ENCODE measurements at places on chromosomes 7 and 10.

DNA sequence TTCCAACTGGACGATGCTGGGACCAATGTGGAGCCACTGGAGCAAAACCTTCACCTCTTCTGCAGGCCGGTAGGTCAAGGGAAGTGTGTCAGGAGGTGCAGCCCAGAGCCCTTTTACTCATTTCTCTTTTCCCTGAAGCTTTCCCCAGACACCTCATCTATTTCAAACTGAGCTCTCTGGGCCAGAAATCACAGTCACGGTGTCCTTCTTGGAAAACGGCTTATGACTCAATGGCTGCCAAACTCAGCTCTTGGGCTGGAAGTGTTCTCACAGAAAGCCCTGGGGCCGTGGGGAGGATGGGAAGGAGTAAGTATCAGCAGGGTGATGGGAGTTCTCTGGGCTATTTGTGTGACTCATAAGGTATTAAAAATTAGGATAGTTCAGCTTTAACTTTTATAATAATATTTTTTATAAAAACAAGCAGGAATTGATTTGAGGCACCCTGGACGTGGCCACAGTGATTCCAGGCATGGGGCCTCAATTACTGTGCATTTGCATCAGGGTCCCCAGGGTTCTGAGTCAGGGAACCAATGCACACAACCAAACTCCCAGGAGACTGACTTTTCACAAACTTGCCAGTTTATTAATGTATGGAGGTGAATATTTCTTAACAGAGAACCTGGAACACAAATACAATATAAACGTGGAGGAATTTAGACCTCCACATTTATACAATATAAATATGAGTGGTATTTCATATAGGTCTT is 187.4 kb upstream of the TMEM72 start:
- DNase-seq = no peak

DNA sequence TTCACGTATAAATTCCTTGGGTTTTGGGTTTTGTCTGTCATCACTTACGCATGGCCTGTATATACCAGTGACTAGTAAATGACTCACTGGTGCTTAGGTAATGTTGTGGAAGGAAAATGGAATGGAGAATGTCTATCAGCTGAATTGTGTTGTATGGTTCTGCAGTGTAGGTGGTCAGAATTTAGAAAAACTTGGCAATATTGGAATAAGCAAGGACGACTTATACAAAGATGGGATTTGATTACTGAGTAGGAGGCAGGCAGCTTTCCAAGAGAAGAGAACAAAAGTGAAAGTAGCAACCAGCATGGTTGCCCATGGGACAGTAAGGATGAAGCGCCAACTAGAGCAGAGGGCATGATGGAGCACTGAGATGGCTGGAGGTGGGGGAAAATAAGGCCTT is 168.6 kb upstream of the CSTF2T start:
- DNase-seq = no peak

GRCh38 chr7:156739596-156739995 is 99.0 kb downstream of the RNF32 start:
- no peak for DNase-seq

DNA sequence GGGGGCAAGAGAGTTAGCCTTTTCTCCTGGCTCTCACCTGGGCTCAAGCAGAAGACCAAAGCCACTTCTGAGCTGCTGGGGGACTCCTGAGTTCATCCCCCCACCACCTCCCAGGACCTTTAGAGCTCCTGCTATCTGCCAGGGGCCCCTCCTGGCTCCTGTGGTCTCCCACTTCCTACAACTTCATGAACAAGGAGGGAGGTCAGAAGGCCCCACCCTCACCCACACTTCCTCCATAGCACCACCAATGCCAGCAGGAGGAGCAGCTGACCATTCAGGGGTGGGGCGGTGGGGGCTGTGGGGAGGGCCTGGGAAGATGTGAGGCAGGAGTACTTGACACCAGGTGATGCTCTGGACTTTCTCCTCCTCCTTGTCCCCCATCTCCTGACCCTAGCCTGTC is 32.6 kb upstream of the ADCYAP1R1 start:
- DNase-seq = no peak

DNA sequence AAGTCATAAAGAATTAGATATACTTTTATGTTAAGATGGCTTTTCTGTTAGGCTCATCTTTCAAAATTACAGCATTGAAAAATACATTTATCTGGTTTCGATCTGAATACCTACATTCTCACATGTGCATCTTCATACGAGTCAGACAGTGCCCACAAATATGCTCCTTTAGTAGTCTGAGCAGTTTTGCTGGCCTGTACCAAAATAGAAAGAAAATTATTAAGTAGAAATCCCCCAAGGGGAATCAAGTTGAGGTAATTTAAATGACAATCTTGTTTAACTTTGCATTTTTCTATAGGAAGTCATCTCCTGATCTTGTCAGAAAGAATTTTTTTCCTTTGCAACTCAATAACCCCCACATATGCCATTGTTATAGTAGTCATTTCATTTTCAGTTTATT is 287.4 kb upstream of the SEMA3D start:
- no peak for DNase-seq

GRCh38 chr7:66454600-66455225 is 174.0 kb upstream of the KCTD7 start:
- no peak for DNase-seq

DNA sequence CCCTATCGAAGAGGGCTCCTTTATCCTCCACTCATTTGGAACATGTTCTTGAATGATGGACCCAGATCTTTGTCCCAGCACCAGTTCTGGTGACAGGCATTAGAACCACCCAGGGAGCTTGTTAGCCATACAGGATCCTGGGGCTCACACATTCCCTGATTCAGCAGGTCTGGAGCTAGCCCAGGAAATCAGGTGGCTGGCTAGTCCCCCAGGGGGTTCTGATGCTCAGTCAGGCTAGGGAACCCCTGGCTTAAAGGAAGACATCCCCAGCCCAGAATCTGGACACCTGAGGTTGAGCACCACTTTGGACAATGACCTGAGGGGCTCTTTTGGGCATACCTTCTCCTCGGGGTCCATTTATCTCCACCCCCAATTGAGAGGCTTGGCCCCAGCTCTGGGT is 37.0 kb upstream of the NANOS1 start:
- DNase-seq = no peak

GRCh38 chr7:95609277-95609971 is 13.1 kb upstream of the PDK4 start:
- no peak for DNase-seq

DNA sequence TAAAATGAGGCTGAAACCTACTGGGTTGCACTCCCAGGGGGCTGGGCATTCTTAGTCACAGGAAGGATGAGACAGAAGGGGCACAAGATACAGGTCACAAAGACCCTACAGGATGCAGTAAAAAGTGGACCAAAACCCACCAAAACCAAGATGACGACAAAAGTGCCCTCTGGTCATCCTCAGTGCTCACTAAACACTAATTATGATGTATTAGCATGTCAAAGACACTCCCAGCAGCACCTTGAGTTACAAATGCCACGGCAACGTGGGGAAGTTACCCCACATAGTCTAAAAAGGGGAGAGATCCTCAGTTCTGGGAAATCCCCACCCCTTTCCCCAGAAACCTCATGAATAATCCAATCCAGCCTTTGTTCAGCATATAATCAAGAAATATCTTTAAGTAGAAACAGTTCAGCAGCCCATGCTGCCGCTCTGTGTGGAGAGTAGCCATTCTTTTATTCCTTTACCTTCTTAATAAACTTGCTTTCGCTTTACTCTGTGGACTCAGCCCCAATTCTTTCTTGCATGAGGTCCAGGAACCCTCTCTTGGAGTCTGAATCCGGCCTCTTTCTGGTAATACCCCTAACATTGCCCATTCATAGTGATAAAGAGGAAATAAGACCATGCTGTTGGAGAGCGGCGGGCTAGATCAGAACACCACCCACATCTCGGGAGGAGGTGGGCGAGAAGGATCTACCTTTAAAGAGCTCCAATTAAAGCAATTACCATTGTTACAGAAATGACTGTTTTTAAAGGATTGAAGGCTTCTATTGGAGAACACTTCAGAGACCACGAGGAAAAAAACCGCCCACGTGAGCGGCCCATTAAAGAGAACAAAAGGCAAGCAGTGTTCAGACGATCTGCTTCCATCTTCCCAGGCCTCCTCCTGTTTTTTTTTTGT is 170.9 kb downstream of the USP6NL start:
- DNase-seq = no peak

DNA sequence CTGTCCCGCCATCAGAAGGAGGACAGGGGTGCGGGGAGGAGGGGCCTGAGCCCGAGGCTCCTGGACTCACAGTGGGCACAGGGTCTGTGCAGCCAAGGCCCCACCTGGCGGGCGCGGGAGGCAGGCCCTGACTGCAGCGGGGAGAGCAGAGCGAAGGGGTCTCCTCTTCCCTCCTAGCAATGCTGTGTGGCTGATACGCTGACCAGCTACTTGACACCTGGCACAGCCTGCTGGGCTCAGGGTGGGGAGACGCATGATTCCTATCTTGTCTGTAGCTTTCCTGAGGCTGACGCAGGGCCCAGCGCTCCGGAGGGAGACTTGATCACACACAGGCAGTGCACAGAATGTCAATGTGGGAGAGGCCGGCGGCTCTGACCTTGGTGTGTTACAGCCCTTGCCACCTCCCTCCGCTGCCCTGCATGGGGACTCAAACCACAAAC is 174.9 kb downstream of the ELFN1 start:
- DNase-seq = peak; percentile 41

GRCh38 chr7:27900006-27900405 is 160.0 kb downstream of the TAX1BP1 start:
- DNase-seq = no peak

DNA sequence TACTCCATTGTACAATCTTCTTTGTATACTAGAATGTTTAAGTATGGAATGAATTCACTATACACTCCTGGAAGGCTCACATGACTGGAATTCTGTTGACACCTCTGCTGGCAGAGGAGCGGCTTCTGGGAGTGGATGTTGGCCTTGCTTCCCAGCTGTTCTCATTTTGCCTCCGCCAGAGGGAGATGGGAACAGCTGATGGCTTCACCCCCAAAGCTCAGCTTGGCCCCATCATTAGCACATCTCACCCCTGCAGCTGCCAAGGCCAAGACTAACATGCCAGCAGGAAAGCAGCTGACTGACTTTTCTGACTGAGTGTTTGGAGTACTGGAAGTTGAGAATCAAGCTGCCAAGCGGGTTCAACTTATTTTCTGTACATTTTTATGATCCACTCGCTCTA is 15.1 kb downstream of the ADAM12 start:
- DNase-seq = no peak

DNA sequence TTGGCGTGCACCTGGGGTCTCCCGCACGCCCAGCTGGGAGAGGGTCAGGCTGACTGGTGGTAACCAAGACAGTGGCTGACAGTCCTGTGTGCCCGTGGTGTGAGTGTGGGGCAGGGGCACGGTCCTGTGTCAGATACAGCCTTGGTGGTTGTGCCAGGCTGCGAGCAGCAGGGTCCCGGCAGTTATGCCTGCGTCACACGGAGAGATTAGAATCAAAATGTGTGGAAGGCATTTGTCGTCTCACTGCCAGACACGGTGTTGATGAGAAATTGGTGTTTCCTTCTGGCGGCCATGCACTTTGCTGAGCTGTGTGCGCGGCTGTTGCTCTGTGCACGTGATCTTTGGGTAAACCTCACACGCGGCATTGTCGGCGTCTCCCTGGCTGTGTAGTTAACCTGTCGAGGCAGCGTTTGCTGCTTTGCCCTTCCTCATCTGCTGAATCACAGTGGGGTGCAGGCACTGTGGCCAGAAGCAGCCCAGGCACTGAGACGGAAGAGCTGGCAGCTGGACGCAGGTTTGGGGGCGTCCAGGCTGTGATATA is 87.7 kb downstream of the NKX6-2 start:
- DNase-seq = no peak

DNA sequence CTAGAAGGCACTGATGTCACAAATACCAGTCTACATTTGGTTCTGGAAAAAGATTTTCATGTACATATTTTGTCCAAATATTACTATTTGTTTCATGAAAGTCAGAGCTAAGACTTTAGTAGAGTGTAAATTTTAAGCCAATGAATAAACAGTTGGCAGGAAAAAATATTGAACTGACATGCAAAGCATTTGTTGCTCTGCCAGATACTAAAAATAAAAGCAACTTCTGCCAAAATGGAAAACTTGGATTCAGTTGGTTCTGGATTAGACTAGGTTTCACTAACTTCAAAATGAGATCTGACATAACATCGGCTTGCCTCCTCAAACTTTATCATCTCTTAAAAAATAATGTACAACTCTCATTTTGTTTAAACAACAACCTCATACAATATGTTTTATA is 34.9 kb downstream of the FAM204A start:
- no peak for DNase-seq

- DNase-seq = no peak
Measured at GRCh38 chr7:141073641-141074161, at the start of gene TMEM178B. TMEM178B (plus strand) TSS chr7:141074064.

- DNase-seq = no peak
Measured at GRCh38 chr7:50411332-50411731, 38.8 kb downstream of the FIGNL1 start.

DNA sequence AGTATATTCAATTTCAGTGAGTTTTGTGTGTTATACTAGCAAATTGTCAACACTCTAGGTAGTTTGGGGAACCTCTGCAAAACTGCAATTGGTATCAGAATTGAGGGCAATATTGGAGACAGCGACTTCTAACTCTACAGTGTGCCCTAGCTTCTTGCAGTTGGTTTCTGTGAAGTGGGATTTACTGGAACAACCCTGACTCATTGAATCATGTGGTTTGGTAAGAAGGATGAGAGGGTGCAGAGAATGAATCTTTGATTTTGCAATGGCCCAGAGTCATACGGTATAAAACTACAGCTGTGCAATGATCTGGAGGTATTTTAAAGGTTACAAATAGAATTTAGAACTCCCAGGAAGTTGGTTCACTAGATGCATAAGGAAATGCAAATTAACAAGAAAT is 129.1 kb upstream of the PPP1R3A start:
- DNase-seq = no peak

- DNase-seq = peak; percentile 74
Measured at GRCh38 chr10:72088889-72089575, 681 bp upstream of the SPOCK2 start.

DNA sequence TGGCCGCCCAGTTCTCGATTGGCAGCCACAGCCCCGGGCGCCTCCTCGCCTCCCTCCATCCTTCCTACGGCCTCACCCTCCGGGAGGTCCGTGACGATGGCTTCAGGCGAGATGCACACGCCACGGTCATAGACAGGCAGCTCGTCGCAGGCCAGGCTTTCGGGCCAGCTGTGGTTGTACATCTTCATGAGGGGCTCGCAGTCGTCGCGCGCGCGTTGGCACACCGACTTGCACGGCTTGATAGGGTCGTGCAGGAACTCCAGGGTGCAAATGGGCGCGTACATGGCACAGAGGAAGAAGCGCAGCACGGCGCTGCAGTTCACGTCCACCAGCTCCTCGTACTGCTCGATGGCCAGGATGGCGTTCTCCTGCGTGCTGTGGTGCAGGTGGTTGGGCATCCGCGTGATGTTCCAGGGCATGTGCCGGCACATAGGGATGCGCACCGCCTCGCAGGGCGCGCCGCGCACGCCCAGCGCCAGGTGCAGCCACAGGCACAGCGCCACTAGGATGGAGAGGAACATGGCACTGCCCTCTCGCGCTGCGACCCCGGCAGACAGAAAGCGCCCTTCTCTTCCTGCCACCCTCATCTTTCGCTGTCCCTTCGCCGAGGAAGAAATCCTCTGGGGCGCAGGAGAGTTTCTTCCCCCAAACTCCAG is 472 bp downstream of the SFRP4 start:
- no peak for DNase-seq

GRCh38 chr7:100373261-100373831 is at the start of gene PILRA:
PILRA (plus strand) TSS chr7:100373487; CDS start chr7:100373657, 170 bp downstream.
- DNase-seq = no peak

GRCh38 chr10:52639652-52640051 is 132.9 kb downstream of the MBL2 start:
- DNase-seq = no peak

GRCh38 chr7:81399471-81399870 is 370.4 kb downstream of the HGF start:
- DNase-seq = no peak

- no peak for DNase-seq
Measured at GRCh38 chr10:120336911-120337540, 120.0 kb upstream of the PLPP4 start.
